Fibroblast of villous mesenchyme (primary cell): ENCODE measurements at places on chromosomes 4 and X. TPM values are rescaled to one million over a fixed set of nuclear protein-coding genes. Genes with fewer than 3 reads are reported as not detected.

DNA sequence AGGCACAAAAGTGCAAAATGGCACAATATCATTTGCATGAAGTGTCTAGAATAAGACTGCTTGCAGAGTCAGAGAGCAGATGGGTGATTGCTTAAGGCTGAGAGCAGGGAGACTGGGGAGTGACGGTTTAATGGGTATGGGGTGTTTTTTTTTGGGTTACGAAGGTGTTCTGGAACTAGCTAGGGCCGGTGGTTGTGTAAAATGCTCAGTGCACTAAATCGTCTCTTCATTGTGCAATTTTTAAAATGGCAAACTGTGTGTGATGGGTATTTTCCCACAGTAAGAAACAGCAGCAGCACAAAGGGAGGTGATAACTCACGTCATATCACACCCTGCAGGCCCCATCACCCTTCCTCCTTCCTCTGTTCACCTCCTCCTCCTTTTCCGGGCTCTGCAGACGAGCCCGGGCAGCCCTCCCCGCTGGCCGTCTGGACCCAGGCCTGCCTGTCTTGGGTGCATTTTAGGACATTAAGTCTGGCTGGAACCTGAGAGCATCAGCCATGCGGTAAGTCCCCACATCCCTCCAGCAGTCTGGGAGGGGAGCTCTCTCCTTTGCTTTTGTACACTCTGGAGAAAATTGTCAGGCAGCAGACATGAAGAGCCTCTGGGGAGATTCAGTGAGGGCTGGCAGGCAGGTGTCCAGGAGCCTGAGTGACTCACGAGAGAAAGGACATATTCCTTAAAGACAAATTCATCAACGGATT is 42.7 kb downstream of the ASMT start:
- peak; percentile 67 for DNase-seq

GRCh38 chr4:114180481-114180880 is 201.0 kb upstream of the ARSJ start:
- peak; percentile 71 for DNase-seq

Gene XPNPEP2
- under 0.01 TPM in 1 of 2 replicates, not detected in the other for total RNA-seq

GRCh38 chr4:153890761-153891160 is 101.9 kb upstream of the SFRP2 start:
- no peak for DNase-seq

Gene SOX3
- total RNA-seq, result not detected in 2 replicates

Gene EXOSC9
- total RNA-seq, result 27.1 and 34.5 TPM in 2 replicates

- peak; percentile 70 for DNase-seq
Measured at GRCh38 chr4:8528713-8529112, 51.5 kb upstream of the GPR78 start.

DNA sequence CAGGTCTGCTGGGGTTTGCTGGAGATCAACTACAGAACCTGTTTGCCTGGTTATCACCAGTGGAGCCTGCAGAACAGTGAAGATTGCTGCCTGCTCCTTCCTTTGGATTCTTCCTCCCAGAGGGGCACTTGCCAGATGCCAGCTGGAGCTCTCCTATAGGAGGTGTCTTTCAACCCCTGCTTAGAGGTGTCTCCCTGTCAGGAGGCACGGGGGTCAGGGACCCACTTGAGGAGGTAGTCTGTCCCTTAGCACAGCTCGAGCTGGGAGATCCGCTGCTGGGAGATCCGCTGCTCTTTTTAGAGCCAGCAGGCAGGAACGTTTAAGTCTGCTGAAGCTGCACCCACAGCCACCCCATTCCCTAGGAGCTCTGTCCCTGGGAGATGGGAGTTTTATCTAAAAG is 1806.3 kb upstream of the ADGRL3 start:
- no peak for DNase-seq

DNA sequence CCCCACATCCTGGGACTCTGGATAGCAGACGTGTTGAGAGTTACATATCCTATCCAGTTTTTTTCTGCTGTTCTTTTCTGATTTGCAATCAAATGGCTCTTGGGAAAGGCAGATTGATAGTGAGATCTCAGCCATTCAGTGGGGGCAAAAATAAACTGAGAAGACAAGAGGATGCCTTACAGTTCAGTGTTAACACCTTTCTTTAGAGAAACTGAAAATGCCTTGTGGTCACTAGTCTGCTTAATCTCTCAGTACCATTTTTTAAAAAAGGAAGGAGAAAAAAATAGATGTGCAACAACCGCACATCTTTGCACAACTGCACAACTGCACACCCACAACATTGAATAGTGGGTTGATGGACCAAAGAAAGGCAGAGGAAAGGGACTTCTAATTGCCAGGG is 109.3 kb downstream of the ARHGEF9 start:
- DNase-seq, result no peak

Gene KLHL13
- 0.97 and 1.3 TPM in 2 replicates for total RNA-seq
